Kidney (tissue), 22 donors: ENCODE measurements at places on chromosomes 12 and 14. TPM values are rescaled to one million over a fixed set of nuclear protein-coding genes. Genes with fewer than 3 reads are reported as not detected.
A peak's percentile ranks its signal among the peaks of the same experiment; 100 is the strongest.

DNA sequence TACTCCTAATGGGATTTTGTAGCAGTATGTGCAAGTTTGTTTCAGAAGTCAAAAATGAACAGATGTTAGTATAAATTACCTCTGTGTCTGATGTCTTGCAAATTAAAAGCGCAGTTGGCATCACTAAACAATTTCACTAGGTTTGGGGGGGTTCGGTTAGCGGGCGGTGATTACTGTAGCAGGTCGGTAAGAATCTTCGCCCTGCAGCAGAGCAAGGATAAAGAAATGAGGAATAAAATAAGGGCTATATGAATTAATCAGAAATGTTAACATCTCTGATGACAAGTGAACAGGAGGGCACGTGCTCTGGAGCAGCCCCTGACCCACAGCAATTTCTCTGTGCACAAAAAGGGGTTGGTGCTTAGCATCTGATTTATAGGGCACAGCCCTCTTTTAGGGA lies 43.6 kb upstream of the VSX2 start:
- H3K36me3 ChIP-seq: peaks cover 2% of the 10 kb centered on the region
- H3K27ac ChIP-seq: no peak overlapping the region
- H3K27me3 ChIP-seq: no peaks in the 10 kb centered on the region
- H3K4me3 ChIP-seq: no peak overlapping the region
- DNase-seq: no peak

KRT79 gene
- total RNA-seq: not detected

DNA sequence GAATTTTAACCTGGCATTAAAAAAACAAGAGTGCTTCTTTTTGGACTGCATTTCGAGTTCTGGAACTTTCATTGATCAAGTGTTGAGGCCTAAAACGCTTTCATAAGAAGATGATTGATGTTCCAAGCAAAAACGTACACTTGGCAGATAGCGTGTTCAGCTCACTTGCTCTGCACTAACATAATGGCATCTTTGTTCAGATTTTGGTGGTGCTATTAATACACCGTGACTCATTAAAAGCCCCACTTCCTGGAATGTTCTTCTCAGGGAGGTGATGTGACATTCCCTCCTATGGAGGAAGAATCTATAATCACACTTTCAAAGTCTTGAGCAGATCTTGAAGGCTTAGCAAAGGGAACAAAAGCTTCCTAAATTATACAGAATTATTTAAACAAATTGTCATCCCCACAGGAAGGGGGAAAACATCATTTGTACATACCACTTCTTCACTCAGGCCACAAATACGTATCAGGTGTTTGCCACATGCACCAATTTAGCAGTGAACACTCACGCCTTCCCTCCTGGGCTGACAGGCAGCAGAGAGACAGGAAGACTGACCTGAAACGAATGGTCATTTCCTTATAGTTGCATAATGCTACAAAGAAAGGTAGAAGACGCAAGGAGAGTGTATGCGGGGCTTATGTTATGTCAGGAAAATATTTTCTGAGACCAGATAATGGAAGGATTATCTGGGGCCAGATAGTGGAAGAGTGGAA lies 15.4 kb downstream of the HSP90AA1 start:
- no peak overlapping the region for H3K4me3 ChIP-seq
- DNase-seq: no peak
- no peaks in the 10 kb centered on the region for H3K4me1 ChIP-seq
- no peak overlapping the region for H3K27ac ChIP-seq
- no peaks in the 10 kb centered on the region for H3K27me3 ChIP-seq
- H3K36me3 ChIP-seq: no peaks in the 10 kb centered on the region

TAS2R8 gene
- total RNA-seq: not detected

DNA sequence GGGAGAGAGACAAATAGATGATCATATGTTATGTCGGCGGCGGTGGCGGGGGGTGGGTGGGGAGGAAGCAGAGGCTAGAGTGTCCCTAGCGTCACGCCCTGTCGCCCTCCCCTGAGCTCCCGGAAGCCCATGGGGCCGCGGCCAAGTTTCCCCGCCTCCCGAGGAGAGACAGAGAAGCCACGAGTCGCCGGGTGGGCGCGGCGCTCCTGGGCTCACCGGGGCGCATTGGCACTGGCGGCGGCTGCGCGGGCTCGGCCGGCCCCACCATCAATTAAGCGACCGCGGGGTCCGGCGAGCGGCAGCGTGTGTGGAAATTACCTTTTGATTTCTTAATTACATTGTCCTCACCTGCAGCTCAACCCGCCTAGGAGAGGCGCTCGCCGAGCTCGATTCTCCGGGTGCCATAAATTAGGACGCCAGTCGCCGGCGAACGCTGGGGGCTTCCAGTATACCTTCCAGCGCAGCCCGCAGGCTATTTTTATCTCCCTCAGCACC lies 119.9 kb upstream of the LHX5 start:
- no peaks in the 10 kb centered on the region for H3K36me3 ChIP-seq
- H3K4me3 ChIP-seq: no peak overlapping the region
- H3K4me1 ChIP-seq: no peaks in the 10 kb centered on the region
- no peak overlapping the region for H3K27ac ChIP-seq
- DNase-seq: no peak
- H3K27me3 ChIP-seq: no peaks in the 10 kb centered on the region

GRCh38 chr12:88401155-88401554 lies 179.1 kb downstream of the KITLG start:
- H3K4me3 ChIP-seq: no peak overlapping the region
- H3K27me3 ChIP-seq: no peaks in the 10 kb centered on the region
- no peaks in the 10 kb centered on the region for H3K4me1 ChIP-seq
- no peaks in the 10 kb centered on the region for H3K36me3 ChIP-seq

RBP5 gene
- total RNA-seq: 74.6 TPM

DNA sequence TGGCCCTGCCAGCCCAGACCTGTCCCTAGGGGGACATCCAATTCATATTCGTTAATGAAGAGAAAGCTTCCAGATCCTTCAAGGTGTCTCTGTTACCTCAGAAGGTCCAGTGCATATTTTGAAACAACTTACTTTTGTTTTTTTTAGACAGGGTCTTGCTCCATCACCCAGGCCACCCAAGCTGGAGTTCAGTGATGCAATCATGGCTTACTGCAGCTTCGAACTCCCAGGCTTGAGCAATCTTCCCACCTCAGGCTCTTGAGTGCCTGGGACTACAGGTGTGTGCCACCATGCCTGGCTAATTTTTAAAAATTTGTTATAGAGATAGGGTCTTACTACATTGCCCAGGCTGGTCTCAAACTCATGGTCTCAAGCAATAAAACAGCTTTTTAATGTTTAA lies 48.4 kb downstream of the B4GALNT3 start:
- H3K27ac ChIP-seq: peak overlapping the region; percentile 60
- no peak overlapping the region for H3K4me3 ChIP-seq
- no peaks in the 10 kb centered on the region for H3K4me1 ChIP-seq
- DNase-seq: no peak
- H3K27me3 ChIP-seq: no peaks in the 10 kb centered on the region
